ENCODE measurements at places on chromosomes 7 and 10.

GRCh38 chr7:49172639-49173038 is 248.3 kb downstream of the CDC14C start:
- no peak for DNase-seq

GRCh38 chr10:43666552-43666951 is 17.9 kb upstream of the ZNF32 start:
- DNase-seq, result no peak

DNA sequence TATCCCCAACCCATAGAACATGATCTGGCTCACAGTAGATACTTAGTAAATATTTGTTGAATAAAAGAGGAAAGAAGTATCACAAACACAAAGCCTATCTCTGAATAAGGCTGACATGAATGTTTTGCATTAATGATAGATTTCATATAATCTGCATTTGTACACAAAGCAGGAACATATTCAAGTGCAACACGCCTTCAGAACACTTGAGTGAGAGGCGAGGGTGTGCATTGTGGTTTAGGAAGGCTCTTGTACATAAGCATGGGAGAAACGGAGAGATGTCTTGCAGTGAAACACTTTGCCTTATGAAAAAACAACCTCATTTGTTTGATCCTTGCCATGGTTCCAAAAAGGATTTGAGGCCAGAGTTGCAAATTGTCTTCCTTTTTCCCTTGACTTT is 14.1 kb upstream of the SFMBT2 start:
- DNase-seq, result no peak

GRCh38 chr10:1057106-1057657 is 997 bp downstream of the WDR37 start:
- no peak for DNase-seq

GRCh38 chr10:839550-840205 is 91.8 kb downstream of the LARP4B start:
- no peak for DNase-seq

GRCh38 chr10:9296190-9296589 is 1241.7 kb downstream of the GATA3 start:
- no peak for DNase-seq

DNA sequence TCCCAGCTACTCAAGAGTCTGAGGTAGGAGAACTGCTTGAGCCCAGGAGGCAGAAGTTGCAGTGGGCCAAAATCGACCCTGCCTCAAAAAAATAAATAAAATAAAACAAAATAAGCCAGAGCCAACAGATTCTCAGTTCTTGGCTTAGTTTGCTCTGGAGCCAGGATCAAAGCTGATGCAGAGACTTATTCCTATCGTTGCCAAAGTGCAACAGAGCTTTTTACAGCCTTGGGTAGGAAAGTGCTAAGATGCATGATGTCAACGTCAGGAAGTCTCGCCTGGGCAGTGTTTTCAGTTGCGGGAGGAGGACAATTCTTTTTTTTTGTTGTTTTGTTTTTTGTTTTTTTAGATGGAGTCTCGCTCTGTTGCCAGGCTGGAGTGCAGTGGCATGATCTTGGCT is 43.8 kb upstream of the CYTH3 start:
- no peak for DNase-seq

GRCh38 chr7:74498996-74499834 is 45.5 kb downstream of the GTF2IRD1 start:
- DNase-seq, result no peak

- DNase-seq, result no peak
Measured at GRCh38 chr7:68969571-68969970, 628.7 kb upstream of the AUTS2 start.

GRCh38 chr10:124066126-124066700 is 27.2 kb downstream of the CHST15 start:
- DNase-seq, result no peak

DNA sequence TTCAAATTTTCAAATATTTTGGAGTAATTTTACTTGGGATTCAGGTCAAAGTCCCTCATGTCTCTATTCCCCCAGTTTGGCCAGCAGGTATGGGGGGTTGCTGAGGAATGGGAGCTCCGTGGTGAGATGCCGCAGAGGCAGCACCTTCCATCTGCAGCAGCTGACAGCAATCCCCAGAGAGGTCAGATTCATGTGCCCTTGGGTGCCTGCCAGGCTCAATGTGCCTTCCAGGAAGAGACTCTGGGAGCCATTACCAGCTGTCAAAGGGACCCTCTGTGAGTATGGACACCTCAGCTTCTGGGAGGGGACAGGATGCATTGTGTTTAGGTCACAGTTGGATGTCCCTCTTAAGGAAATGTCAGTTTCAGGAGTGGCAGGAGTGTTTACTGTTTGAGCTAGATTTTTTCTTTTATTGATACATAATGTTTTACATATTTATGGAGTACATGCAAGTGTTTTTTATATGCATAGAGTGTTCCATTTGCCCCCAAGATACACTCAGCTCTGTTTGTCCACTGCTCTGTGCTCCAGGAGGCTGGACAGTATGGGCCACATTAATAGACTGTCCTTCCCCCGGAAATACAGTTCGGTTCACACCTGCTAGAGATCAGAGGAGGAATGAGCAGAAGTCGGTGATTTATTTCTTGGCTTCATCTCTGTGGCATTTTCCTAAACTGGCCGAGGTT is 75.3 kb upstream of the GRB10 start:
- no peak for DNase-seq

DNA sequence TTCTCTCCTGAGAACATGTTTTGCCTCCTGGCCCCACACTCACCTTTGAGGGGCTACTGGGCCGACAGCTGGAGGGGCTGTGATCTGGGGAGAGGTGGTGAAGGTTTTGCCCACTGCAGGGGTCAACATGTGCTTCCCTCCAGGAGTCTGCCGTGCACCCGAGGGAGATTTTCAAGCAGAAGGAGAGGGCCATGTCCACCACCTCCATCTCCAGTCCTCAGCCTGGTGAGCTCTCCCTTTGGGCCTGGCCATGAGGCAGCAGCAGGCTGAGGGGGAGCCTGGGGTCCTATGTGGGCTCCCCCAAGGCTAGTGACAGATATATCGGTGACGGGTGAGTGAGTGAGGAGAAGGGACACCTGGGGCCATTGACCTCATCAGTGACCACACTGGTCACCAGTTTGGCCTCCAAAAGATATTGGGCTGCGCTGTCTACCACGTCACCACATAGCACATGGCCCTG is 6.6 kb downstream of the PGAM2 start:
- no peak for DNase-seq

DNA sequence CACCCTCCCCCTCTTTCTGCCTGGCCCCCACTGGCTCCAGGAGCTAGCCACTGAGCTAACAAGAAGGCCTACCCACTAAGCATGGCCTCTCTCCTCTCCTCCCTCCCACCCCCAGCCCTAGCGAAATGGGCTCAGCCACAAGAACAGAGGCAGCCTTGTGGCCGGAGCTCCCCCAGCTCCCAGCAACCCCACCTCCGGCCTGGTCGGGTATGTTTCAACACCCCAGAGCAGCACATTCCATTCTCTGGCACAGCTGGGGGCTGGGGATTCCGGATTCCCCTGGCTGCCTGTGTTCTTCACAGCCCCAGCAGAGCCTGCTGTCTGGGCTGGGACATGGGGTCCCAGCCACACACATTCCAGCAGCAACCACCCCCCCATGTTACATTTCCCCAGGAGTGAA is 9.0 kb downstream of the SFRP5 start:
- no peak for DNase-seq

- no peak for DNase-seq
Measured at GRCh38 chr10:51530541-51530940, 168.9 kb downstream of the CSTF2T start.
